AG04449 (cell line): ENCODE measurements at places on chromosomes 6 and 20.

- DNase-seq, result no peak
Measured at GRCh38 chr6:72322771-72323170, 299.1 kb upstream of the KCNQ5 start.

DNA sequence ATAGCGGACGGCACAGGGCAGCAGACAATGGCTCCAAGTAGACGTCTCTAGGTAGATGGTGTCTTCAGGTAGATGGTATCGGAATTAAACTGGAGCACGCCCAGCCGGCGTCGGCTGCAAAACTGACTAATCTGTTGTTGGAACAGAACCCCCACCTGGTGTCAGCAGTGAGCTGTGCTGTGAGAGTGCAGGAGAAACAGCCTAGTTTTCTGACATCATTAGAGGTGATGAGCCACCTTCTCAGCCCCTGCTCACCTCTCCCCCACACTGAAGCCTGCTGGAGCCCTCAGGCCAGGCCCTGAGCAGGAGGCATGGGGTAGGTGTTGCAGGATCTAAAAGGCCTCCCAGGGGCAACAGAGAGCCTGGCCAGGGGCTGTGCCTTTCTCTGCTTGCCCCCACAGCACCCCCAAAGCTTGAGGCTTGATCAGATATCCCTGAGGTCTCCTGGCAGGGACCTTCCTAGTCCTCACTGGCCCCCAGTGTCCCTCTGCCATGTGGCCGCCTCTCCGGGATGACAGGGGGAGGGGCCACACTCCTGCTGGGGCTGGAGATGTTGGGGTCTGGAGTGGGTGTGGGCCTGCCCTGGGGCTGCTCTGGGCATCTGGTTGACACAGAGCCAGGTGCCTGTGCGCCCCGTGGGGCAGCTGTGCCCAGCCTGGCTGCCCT lies 6.9 kb upstream of the HELZ2 start:
- DNase-seq, result no peak

- DNase-seq, result no peak
Measured at GRCh38 chr20:62977613-62978560, 25.4 kb downstream of the SLC17A9 start.

- DNase-seq, result no peak
Measured at GRCh38 chr6:166673309-166673708, 46.3 kb upstream of the RPS6KA2 start.

- no peak for DNase-seq
Measured at GRCh38 chr20:58438970-58439808, 50.2 kb downstream of the VAPB start.

- DNase-seq, result no peak
Measured at GRCh38 chr20:37408302-37409193, 62.6 kb downstream of the SRC start.
